Fibroblast of skin of back (primary cell): ENCODE measurements at places on chromosomes 4 and X.
A peak's percentile ranks its signal among the peaks of the same experiment; 100 is the strongest.

- peak; percentile 40 for DNase-seq
Observed at GRCh38 chrX:14039344-14039743, 9.7 kb upstream of the GEMIN8 start.

- no peak for DNase-seq
Observed at GRCh38 chrX:97398030-97398551, 514.4 kb downstream of the RPA4 start.

GRCh38 chr4:75708218-75708691, 16.1 kb upstream of the USO1 start:
- DNase-seq: no peak

DNA sequence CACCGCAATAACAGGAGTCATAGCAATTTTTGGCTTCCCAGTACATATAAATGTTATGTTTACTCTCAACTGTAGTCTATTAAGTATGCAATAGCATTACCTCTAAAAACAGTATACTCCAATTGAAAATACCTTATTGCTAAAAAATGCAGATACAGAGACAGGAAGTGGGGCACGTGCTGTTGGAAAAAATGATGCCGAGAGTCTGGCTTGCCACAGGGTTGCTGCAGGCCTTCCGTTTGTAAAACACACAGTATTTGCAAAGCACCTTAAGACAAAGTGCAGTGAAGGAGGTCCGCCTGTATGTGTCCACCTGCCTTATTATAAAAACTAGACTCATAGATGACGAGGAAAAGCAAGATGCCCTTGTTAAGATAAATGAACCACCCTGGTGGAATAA, 23.5 kb downstream of the CD99 start:
- DNase-seq: no peak

DNA sequence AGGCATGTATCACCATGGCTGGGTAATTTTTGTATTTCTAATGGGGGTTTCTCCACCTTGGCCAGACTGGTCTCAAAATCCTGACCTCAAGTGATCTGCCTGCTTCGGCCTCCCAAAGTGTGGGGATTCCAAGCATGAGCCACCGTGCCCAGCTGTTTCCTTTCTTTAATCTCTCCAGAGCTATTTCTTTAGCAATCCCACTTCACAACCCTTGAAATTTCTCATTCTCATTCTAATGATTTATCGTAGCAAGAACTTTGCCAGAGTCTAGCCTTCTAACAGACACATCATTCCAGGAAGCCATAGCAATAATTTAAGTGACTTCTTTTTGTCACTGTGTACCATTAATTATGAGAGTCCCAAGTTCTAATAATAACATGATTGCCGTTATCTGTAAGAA, 68.6 kb downstream of the RXFP1 start:
- no peak for DNase-seq

DNA sequence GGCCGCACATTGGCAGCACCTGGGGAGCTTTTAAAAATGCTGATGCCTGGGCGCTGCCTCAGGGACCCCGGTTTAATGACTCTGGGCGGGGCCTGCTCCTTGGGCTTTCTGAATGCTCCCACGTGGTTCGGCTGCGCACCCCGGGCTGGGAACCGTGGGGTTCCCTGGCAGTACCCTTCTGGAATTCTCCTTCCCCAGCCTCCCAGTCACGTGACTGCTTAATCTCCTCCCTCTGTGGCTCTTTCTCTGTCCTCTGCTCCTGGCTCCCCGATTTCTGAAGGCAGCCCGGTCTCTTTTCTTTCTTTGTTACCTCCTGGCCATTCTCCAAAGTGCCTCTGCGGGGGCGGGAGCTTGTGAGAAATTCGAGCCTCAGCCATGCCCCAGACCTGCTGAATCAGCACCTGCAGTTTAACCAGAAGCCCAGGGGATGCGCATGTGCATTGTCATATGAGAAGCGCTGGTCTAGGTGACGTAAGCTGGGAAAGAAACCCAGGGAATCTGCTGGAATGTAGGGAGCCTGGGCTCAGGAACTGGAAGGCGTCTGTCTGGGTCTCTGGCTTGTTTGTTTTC, 16.6 kb downstream of the CLCN4 start:
- peak; percentile 92 for DNase-seq

- DNase-seq: no peak
Observed at GRCh38 chr4:143185253-143186107, 763 bp downstream of the USP38 start.

DNA sequence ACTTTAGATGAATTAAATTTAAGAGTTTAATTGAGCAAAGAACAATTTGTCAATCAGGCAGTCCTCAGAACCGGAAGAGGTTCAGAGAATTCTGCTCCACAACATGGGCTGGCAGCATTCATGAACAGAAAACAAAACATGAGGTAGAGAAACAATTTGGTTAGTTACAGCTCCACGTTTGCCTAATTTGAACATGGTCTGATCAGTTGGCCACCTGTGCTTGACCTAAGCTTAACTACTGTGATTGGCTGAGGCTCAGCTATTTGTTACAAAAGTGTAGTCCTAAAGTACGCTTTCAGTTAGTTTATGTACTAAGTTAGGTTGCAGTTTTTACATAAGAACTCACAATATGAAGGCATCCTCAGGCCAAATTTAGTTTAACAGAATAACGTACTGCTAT, 258.6 kb downstream of the ADAM29 start:
- no peak for DNase-seq

GRCh38 chrX:101658661-101659491, 774 bp downstream of the ARMCX2 start:
- DNase-seq: peak; percentile 67

GRCh38 chr4:188018262-188018661, 22.7 kb downstream of the ZFP42 start:
- no peak for DNase-seq

- peak; percentile 66 for DNase-seq
Observed at GRCh38 chr4:18593297-18594002, 571.9 kb upstream of the LCORL start.

- DNase-seq: no peak
Observed at GRCh38 chrX:130413415-130413814, 11.6 kb downstream of the RBMX2 start.

- peak; percentile 99 for DNase-seq
Observed at GRCh38 chr4:175419236-175419718, 392.8 kb downstream of the GPM6A start.

GRCh38 chr4:137892134-137892533, 350.0 kb downstream of the SLC7A11 start:
- peak; percentile 15 for DNase-seq

- DNase-seq: no peak
Observed at GRCh38 chr4:80228460-80228859, 31.2 kb downstream of the PRDM8 start.

GRCh38 chrX:128653524-128654060, 601.4 kb upstream of the ACTRT1 start:
- DNase-seq: no peak

- DNase-seq: peak; percentile 17
Observed at GRCh38 chrX:68375803-68376202, 57.5 kb downstream of the OPHN1 start.

DNA sequence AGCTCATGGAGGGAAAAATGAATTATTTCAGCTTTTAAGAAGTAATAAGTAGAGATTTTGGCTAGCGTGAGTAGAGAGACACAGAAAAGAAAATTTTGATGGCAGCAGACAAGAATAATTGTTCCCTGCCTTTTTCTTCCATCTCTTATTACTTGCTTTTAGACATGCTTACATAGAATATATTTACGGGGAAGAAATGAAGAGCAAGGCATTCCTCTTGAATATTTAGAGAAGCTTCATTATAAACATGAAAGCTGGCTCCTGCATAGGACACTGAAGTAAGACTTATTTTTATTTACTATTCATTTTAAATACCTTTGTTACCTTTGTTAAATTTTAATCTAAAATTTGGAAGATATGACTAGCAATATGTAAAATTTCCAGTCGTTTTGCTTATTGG, 32.2 kb downstream of the DCK start:
- DNase-seq: no peak

DNA sequence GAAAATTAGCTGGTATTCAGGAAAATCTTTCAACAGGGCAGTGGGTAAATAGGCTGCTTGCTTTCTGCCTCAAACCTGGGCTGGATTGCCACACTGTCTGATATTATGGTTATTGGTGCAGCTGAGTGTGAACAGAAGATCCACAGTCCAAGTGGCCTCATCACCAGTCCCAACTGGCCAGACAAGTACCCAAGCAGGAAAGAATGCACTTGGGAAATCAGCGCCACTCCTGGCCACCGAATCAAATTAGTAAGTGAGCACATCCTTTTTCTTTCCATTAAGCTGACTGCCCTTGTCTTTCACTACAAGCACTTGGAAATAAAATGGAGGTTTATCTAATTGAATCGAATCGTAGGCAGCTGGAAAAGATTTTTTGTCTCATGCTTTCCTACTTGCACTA, 204.7 kb downstream of the TLL1 start:
- DNase-seq: no peak

DNA sequence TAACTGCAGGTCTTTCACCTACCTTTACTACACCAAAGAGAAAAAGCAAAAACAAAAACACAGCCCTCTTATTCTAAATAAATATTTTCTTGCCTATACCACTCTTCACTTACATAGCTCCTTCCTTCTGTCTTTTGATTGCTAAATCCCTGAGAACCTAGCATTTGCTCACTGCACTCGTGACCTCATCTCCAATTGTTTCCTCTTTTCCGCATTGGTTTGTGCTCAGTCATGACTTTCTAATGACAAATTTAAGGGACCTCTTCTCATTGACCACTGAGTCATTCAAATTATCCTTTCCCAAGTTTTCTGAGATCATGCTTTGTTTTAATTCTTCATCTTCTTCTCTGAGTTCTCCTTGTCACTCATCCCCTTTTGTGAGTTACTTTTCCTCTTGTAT, 1697.1 kb downstream of the STIM2 start:
- peak; percentile 63 for DNase-seq

DNA sequence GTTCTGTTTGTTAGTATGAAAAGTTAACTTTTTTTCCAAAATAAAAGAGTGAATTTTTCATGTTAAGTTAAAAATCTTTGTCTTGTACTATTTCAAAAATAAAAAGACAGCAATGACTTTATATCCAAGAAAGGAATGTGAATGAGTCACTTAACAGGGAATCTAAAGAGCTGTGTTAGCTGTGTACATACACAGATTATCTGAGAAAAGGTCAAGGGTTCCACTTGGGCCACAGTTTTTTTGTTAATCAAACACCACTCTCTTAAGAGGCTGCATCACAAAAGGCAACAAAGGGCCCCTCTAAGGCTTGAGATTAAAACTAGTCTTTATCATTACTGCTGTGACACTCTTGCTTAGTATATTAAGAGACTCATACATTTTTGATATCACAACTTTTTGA, 82.1 kb downstream of the FIP1L1 start:
- peak; percentile 62 for DNase-seq
